ENCODE measurements at places on chromosomes 2 and 18. TPM values are rescaled to one million over a fixed set of nuclear protein-coding genes. Genes with fewer than 3 reads are reported as not detected.

DNA sequence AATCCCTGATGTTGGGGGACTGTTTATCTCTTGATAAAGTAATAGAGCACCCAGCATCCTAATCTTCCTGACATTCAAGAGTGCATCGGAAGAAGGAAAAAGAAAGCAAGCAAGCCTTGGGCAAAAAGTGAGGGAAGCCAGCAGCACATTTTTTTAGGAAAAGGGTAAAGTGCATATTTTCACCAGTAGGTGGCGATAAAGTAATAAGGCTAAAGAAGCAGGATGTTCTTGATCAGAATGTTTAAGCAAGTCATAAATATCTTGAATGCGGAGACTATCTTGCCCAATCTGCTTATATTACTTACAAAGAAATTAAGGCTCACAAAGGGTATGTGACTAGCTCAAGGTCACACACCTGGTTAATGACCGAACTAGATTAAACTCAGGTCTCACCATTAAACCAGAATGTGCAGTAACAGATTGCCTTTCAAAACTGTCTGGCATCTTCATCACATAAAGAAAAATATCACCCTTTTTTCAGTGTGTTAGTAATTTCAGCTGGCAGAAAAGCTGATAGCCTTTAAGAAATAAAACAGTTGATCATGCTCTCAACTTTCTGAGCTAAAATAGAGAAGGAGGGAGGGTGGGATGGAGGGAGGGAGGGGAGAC lies 83.8 kb downstream of the VIT start:
- DNase-seq, result peak; percentile 56

- DNase-seq, result no peak
Measured at GRCh38 chr2:48749291-48750127, 6.0 kb downstream of the LHCGR start.

- peak; percentile 98 for DNase-seq
Measured at GRCh38 chr18:13382366-13382953, 163.9 kb downstream of the LDLRAD4 start.

- peak; percentile 36 for DNase-seq
Measured at GRCh38 chr2:60641811-60642788, 88.6 kb upstream of the BCL11A start.

DNA sequence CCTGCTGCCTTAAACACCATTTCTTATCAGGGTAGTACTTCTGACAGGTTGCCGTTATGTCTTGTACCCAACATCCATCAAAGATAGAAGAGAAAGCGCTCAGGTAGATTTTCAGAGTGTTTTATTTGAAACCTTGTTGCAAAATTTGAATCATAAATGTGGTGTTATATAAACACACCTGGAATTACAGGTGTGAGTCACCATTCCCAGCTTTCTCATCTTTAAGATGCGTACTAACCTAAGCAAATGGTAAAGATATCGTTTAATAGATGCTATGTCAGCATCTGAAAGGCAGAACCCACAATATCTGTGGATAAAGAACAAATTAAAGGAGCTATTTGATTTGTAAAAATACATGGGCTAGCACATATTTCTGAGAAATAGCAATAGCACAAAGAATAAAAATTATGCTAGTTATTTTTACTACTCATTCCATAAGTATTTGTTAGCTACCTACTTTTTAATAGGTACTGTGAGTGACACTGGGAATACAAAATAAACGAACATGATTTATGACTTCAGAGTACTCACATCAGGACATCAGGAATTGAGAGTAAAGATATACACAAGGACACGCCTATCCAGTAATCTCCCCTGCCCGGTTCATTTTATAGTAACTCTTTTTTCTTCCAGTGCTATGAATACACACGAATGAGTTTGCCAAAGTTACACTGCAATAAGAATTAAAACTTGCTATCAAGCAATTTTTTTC lies 193.8 kb downstream of the RBM43 start:
- DNase-seq, result no peak

The FOXD4L1 gene
- total RNA-seq, result not detected

DNA sequence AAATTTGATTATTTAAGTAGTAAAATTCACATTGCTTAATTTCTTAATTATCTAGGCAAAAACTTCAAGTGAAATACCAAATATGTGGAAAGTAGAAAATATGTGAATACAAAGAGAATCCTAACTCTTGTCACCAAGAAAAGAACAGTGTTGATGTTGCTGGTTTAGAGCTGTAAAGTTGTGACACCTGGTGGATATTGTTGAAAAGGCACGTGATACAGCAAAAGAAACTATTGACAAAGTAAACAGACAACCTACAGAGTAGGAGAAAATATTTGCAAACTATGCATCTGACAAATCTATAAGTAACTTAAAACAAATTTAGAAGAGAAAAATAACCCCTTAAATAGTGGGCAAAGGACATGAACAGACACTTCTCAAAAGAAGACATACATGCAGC lies 25.6 kb upstream of the ZC3H15 start:
- peak; percentile 40 for DNase-seq

- DNase-seq, result no peak
Measured at GRCh38 chr2:194382221-194382620, 1274.8 kb upstream of the SLC39A10 start.

DNA sequence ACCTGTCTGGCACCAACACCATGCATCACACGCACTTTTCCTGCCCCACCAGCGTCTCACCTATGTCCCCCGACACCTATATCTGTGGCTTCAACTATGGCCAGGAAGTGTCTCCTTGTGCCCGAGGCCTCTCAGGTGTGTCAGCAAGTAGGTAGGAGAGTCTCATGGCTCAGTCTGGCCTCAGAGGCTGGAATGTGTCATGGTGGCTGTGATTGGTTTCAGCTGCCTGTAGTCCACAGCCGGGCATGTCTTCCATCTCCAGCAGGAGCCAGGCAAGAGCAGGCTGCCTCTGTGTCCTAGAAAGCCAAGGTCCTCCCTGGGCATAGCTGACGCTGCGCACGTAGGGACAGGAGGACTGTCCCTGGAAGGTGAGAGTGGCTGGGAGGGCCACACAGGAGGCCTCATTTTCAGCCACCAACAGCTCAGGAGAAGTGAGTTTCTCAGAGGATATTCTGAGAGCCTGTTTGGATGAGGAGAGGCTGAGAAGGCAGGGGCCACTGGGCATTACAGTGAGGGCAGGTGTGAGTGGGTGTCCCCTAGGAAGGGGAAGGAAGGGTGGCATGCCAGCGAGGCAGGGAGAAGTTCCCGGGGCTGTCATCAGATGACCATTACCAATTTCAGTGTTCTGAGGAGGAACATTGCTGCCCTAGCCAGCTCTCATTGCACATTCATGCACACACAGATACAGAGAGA lies 47.2 kb downstream of the SDC1 start:
- no peak for DNase-seq

DNA sequence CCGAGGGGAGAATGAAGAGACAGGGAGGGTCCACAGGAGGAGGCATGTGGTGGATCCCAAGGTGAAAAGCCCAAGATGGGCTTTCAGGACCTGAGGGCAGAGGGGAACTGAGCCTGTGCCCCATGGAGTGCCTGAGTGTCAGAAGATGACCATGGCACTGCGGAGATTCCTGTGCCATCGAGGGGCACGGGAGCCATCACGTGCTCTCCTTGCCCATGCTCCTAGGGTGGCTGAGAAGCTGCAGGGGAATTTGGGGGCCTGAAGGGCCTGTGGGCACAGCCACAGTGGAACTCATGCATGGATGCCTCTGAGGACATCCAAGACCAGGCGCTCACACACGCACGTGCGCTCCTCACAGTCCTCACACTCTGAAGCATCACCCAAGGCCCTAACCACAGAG lies 56.1 kb upstream of the GLI2 start:
- DNase-seq, result no peak

The ASB1 gene
- 5.8 TPM for total RNA-seq

The CACNB4 gene
- total RNA-seq, result under 0.01 TPM

DNA sequence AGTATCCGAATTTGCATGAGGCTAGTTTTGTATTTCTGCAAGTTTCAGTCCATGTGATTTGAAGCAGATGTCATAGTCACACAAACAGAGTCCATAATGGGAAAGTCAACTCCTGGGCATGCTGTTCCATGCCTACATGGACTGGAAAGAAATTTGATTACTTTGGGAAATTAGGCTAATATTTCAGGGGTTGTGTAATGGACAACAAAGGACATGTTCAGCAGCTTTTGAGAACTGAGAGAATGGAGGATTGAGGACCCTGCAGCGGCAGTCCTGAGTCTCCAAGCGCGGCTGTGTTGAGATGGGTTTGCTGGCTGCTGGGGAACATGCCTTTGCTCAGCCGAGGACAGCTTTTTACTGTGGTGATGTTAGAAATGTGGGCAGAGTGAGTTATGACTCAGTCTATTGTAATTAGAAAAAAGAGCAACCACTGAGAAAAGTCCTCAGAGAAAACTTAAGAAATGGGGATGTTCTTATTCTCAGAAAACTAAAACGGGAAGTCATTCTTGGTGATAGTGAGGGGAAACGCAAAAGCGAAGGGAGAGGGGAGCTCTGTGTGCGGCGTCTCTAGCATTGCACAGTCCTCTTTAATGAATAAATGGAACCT lies 149.2 kb downstream of the FAM210A start:
- DNase-seq, result no peak

The THSD7B gene
- not detected for total RNA-seq

The ANTXR1 gene
- total RNA-seq, result under 0.01 TPM

The TUBB6 gene
- 1,510 TPM for total RNA-seq

- peak; percentile 5 for DNase-seq
Measured at GRCh38 chr2:10220902-10221391, 81.8 kb upstream of the HPCAL1 start.

The SERPINB11 gene
- total RNA-seq, result not detected

GRCh38 chr18:59096098-59096789 lies 43.4 kb upstream of the SEC11C start:
- no peak for DNase-seq

GRCh38 chr2:28747714-28748113 lies 3.9 kb upstream of the PPP1CB start:
- DNase-seq, result no peak

DNA sequence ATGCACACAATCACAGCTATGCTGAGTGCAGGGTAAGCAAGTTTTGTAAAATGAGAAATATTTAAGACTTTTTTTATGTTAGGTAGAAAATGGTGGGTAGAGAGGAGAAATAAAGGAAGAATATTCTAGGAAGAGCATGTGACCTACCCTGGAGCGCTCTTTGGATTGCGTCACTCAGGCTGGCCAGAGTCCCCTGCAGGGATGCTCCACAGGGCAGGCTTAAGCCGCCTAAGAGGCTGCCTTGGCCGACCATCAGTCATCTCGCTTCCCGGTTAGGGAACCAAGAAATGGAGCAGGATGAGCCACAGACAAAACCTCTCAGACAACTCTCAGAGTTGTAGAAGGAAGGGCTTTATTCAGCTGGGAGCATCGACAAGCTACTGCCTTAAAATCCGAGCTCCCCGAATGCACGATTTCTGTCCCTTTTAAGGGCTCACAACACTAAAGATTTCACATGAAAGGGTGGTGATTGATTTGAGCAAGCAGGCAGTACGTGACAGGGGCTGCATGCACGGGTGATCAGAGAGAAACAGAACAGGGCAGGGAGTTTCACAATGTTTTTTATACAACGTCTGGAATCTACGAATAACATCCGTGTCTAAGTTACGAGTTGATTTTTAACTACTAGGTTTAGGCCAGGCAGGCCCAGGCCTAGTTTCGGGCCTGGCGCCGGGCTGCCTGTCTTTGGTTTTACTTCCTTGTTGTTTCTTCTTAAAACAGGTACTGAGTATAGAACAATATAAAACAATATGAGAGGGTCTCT lies 1072.0 kb downstream of the CBLN2 start:
- DNase-seq, result no peak

The CFC1 gene
- not detected for total RNA-seq

The MYO7B gene
- total RNA-seq, result 0.13 TPM

DNA sequence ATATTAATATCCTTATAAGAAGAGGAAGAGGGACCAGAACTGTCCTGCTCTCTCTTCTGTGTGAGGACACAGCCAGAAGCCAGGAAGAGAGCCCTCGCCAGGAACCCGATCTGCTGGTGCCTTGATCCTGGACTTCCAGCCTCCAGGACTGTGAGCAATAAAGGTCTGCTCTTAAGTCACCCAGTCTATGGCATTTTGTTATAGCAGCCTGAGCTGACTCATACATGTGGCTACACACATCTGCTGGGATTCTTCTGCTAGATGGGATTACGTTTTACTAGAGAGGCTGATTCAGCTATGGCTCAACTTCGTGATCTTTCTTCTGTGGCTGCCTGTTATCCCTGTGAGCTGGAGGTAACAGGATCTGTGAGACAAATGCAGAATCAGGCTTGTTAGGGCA lies 29.6 kb downstream of the ARL4C start:
- no peak for DNase-seq

The IL37 gene
- not detected for total RNA-seq

- no peak for DNase-seq
Measured at GRCh38 chr2:127679680-127680361, 4.5 kb upstream of the LIMS2 start.
